Mesothelial cell of epicardium (in vitro differentiated cells): ENCODE measurements at places on chromosomes 3 and 15. TPM values are rescaled to one million over a fixed set of nuclear protein-coding genes. Genes with fewer than 3 reads are reported as not detected.

DNA sequence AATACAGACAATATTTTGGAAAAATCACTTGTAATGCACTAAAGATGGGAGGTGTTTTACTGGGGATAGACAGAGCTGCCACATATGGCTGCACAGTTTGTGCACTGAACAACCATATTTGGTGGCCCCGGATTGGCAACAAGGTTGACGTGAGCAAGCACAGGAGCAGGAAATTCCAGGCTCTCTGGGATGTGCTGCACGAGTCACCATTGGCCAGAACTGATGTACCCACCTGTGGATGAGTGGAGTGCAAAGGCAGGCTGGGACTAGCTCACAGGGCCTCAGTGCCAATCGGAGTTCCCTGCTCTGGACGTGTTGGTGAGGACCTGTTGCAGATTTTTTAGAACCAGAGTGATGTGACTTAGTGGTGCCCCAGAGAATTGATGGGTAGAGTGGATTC lies 42.0 kb upstream of the SCAANT1 start:
- DNase-seq = no peak

- no peak for DNase-seq
These were observed 727.7 kb upstream of the NECTIN3 start for GRCh38 chr3:110343945-110344344.

DNA sequence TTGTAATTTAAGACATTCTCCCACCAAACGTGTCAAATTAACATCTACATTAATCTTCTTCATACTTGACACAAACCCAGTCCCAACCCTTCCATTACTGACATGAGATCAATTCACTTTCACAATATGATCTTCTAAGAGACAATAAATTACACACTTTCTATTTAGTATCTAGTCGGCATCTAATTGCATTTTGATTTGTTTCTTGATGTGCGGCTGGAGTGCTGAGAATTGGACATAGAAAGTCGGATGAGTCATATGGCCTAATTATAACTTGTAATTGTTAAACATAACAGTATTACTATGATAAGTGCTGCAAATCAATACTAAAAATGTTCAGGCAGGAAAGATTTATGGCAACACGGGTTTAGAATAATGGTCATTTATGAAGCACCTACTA lies 78.4 kb upstream of the RORA start:
- no peak for DNase-seq

The MORC1 gene
- 0.13 to 0.18 TPM in 2 of 3 replicates, not detected in the other for total RNA-seq

The SERPINI1 gene
- total RNA-seq = 5.2 to 6.1 TPM (median 5.8 TPM) in 3 replicates

- DNase-seq = no peak
These were observed 561 bp downstream of the RPAP1 start for GRCh38 chr15:41543521-41543870.

GRCh38 chr3:142947799-142948575 lies 15.5 kb downstream of the PAQR9 start:
- DNase-seq = no peak

The ARHGEF26 gene
- total RNA-seq = 6.2 to 6.6 TPM (median 6.6 TPM) in 3 replicates
